ENCODE measurements at places on chromosomes 2 and 18.

DNA sequence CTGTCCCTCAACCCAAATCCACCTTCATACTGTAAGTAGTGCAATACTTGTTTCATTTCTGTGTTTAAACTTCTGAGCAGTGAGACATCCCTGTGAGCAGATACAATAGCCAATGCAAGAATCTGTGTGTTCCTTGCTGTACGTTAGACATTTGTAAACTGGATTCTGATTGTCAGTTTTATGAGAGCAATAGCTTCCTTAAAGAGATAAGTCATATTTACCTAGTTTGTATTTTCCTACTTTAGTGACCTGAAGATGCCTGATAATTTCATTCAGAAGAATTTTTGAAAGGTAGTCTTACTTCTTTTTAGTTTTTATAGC, 90.7 kb downstream of the DPP4 start:
- no peak for DNase-seq
- no peaks in the 10 kb centered on the region for H3K36me3 ChIP-seq
- no peaks in the 10 kb centered on the region for H3K27me3 ChIP-seq
- no peak overlapping the region for H3K27ac ChIP-seq
- H3K4me1 ChIP-seq = no peaks in the 10 kb centered on the region
- H3K4me3 ChIP-seq = no peak overlapping the region

DNA sequence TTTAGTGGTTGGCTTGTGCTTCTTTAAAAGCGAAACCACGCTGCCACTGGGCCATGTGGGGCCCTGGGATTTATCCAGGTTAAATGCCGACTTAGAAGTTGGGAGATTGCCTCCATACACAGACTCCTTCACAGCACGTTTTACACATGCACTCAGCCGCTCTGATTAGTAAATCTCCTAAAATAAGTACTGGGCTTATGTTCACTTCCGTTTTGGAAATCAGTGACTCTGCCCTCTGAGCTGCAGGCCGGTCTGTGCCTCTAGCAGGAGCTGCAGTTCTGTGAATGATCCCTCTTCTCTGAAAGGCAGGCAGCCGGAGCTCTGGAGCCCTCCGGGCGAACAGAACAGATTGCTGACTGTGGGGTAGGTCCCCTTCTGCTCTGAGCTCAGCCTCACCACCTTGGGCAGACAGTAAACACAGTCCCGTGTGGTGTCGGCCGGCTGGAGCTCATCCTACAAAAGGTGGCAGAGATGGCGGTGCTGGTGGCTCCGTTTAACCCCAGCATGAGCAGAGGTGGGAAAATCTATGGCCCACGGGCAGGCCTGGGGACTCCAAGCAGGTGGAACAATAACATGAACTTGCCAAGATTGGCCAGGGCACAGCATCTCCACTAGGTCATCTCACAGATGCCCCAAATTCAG, 9.8 kb upstream of the RAB17 start:
- DNase-seq = no peak
- H3K27me3 ChIP-seq = no peaks in the 10 kb centered on the region
- peak overlapping the region; percentile 58 for H3K27ac ChIP-seq
- no peaks in the 10 kb centered on the region for H3K36me3 ChIP-seq
- peaks cover 1% of the 10 kb centered on the region for H3K4me1 ChIP-seq
- no peak overlapping the region for H3K4me3 ChIP-seq

DNA sequence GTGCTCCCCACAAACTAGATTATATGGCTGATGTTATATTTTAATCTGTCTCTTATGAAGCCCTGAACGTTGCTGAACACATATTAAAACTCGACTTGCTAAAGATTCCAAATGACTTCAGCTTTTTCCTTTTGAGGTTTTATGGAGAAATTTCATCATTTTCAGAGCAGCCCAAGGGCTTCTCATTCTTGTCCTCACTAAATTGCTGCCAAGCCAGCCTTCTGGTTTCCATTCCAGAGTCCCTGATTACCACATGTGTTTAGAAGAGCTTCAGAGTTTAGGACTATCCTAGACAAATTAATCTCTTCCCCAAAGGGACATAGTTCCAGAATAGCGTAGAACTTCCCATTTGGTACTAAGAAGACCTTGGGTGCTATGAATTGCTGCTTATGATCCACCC, 77.8 kb upstream of the CCDC195 start:
- no peaks in the 10 kb centered on the region for H3K4me1 ChIP-seq
- H3K4me3 ChIP-seq = no peak overlapping the region
- no peaks in the 10 kb centered on the region for H3K27me3 ChIP-seq
- H3K27ac ChIP-seq = no peak overlapping the region
- DNase-seq = no peak

DNA sequence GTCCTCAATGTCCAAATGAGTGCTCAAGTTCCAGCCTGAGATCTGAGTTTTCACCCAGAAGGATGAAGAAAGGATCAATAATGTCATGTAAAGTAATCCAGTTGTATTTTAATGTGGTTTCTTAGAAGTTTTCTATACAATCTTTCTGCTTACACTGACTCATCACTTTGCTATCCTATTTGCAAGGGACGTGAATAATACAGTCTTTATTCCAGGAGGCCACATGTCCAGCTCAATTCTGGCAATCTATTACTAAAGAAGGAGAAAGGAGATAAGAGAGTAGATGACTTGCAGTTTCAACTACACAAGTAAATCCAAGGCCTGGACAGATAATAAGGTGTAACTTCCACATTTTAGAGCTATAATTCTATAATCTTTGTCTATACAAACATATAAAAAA, 601.1 kb upstream of the SETBP1 start:
- H3K36me3 ChIP-seq = no peaks in the 10 kb centered on the region
- H3K27ac ChIP-seq = no peak overlapping the region
- no peaks in the 10 kb centered on the region for H3K4me1 ChIP-seq
- no peak overlapping the region for H3K4me3 ChIP-seq
- no peaks in the 10 kb centered on the region for H3K27me3 ChIP-seq

DNA sequence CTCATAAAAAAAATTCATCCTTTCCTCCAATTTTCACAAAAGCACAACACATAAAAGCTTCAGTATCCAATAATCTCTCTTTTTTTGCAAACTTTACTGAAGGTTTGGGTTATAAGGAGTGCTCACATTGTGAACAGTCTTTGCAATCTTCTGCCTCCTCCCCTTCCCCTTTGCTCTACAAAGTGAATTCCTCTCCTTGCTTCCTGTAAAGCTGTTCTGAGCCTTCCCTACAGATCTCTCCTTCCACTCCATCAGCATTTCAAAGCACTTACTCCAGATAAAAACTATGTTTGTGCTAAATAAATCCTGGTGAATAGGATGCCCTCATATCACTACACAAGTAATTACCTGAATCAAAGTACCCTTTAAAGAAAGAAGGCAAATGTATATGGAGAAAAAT, 4.6 kb upstream of the PDK1 start:
- no peak for DNase-seq
- no peaks in the 10 kb centered on the region for H3K4me1 ChIP-seq
- H3K4me3 ChIP-seq = no peak overlapping the region
- H3K36me3 ChIP-seq = no peaks in the 10 kb centered on the region
- no peaks in the 10 kb centered on the region for H3K27me3 ChIP-seq

DNA sequence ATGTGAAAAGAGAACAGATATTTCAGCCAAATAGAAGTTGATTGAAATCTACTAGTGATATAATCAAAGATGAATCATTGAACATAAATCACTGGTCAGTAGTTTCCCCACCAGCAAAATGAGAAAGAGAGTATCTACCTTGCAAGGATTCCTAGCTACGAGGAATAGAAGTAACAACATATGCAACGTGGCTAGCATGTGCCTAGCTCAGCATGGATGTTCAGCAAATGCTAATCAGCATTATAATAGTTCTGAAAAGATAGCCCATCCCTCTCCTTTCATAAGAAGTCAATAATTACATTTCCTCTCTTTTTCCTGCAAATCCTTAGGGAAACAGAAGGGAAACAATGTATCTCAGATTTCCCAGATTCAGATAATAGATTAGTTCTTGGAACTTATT, 417.2 kb downstream of the SATB2 start:
- H3K36me3 ChIP-seq = no peaks in the 10 kb centered on the region
- H3K27me3 ChIP-seq = no peaks in the 10 kb centered on the region
- no peak overlapping the region for H3K4me3 ChIP-seq

DNA sequence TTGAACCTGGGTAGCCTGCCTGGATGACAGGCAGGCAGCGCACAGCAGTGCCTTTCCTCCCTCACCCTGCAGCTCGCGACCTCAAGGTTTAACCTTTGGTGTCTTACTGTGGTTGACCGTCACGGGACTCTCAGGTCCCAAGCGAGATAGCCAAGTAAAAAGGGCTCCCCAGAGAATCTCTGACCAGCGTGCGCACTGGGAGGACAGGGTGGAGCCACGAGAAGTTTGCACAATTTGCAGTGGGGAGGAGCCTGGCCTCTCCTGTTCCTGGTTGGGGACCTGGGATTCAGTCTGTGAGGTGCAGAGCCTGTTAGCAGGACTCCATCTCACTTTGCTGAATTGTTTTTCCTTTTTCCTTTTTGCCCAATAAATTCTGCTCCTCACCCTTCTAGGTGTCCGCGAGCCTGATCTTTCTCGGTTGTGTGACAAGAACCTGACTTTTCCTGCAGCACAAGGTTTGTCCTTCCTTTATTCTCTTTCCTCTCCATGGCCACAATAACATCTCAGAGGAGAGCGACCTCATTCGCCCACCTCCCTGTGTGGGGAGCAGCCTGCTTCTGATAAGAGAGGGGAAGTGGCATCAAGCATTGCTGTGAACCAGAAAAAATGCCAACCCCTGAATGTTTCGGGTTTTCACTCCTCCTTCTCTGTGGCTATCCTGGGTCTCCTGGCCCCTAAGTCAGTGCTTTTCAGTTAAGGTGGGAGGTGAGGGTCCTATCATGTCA, 36.2 kb downstream of the POU3F3 start:
- no peak for DNase-seq
- H3K36me3 ChIP-seq = no peaks in the 10 kb centered on the region
- H3K4me3 ChIP-seq = no peak overlapping the region
- no peaks in the 10 kb centered on the region for H3K4me1 ChIP-seq
- H3K27me3 ChIP-seq = no peaks in the 10 kb centered on the region

GRCh38 chr2:151299920-151300539, 10.6 kb upstream of the NMI start:
- H3K27ac ChIP-seq = no peak overlapping the region
- H3K27me3 ChIP-seq = no peaks in the 10 kb centered on the region
- DNase-seq = no peak

- H3K27ac ChIP-seq = no peak overlapping the region
- H3K4me3 ChIP-seq = no peak overlapping the region
- H3K27me3 ChIP-seq = no peaks in the 10 kb centered on the region
- peaks cover 8% of the 10 kb centered on the region for H3K4me1 ChIP-seq
Observed at GRCh38 chr2:210435439-210435838, 41.1 kb downstream of the LANCL1 start.

- no peak overlapping the region for H3K4me3 ChIP-seq
- H3K27me3 ChIP-seq = no peaks in the 10 kb centered on the region
- DNase-seq = no peak
- no peak overlapping the region for H3K27ac ChIP-seq
- no peaks in the 10 kb centered on the region for H3K36me3 ChIP-seq
Observed at GRCh38 chr18:45218436-45218835, 396.8 kb upstream of the SLC14A2 start.

- no peaks in the 10 kb centered on the region for H3K27me3 ChIP-seq
- H3K4me1 ChIP-seq = no peaks in the 10 kb centered on the region
- H3K4me3 ChIP-seq = no peak overlapping the region
- no peak for DNase-seq
- H3K27ac ChIP-seq = no peak overlapping the region
- H3K36me3 ChIP-seq = no peaks in the 10 kb centered on the region
Observed at GRCh38 chr18:38940863-38941531, 1375.4 kb upstream of the CELF4 start.

- no peaks in the 10 kb centered on the region for H3K36me3 ChIP-seq
- H3K4me1 ChIP-seq = peaks cover 8% of the 10 kb centered on the region
- DNase-seq = no peak
Observed at GRCh38 chr18:4450065-4450658, 4.9 kb downstream of the DLGAP1 start.

DNA sequence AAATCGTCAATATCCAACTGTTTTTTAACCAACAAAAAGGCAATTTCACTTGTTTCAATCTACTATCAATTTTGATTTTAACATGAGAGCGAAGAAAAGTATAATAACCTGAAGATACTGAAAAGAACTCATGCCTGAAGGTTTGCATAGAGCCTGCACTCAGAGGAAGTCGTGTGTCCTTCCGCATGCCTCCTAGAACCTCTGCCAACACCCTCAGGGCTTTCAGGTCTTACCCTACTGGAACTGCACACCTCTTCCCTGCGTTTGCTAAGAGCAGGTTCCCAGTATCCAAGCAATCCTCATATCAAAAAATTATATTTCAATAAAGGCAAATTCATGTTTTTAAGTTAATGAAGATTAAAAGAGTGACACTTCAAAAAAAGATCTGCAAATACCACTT, 74.7 kb downstream of the PIAS2 start:
- no peaks in the 10 kb centered on the region for H3K27me3 ChIP-seq
- no peak overlapping the region for H3K27ac ChIP-seq
- H3K36me3 ChIP-seq = no peaks in the 10 kb centered on the region
- H3K4me1 ChIP-seq = no peaks in the 10 kb centered on the region
- no peak for DNase-seq
- H3K4me3 ChIP-seq = no peak overlapping the region

DNA sequence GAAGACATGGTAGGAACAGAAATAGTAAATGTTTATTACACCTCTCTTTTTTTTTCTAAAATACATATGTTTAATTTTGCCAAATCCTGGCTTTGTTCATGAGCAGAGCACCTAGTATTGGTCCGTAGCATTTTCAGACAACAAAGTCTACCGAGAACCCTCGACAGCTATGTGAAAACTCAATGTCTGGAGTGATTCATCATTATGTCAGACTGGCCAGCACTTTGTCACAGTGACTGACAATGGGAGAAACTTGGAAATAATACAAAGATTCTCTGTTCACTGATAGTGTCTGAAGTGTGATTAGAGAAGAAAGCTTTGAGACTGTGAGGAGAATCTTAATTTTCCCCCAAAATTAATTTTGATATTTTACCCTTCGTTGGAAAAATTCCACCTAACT, 143.0 kb downstream of the HNMT start:
- DNase-seq = no peak
- no peak overlapping the region for H3K27ac ChIP-seq
- no peaks in the 10 kb centered on the region for H3K27me3 ChIP-seq
- no peaks in the 10 kb centered on the region for H3K36me3 ChIP-seq
- H3K4me3 ChIP-seq = no peak overlapping the region

DNA sequence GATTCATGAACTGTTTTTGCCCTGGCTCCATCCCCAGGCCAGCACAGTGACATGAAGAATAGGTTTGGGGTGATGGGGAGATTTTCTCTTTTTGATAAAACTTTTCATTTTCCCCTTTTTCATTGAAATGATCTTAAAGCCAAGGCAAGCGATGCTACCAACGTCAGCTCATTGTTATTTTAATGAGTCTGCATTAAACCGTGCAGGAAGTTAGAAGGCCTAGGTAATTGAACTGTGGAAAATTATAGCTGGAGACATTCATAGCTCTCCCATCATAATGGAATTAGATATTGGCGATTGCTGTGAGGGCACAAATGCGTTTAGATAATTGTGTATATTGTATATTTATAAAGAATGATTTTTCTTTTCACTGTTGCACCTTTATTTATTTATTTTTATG, 33.2 kb downstream of the SMARCAL1 start:
- no peaks in the 10 kb centered on the region for H3K27me3 ChIP-seq
- H3K27ac ChIP-seq = no peak overlapping the region
- no peak overlapping the region for H3K4me3 ChIP-seq
- DNase-seq = no peak
- H3K36me3 ChIP-seq = no peaks in the 10 kb centered on the region
- H3K4me1 ChIP-seq = no peaks in the 10 kb centered on the region
